ENCODE measurements at places on chromosomes 12 and 14.

DNA sequence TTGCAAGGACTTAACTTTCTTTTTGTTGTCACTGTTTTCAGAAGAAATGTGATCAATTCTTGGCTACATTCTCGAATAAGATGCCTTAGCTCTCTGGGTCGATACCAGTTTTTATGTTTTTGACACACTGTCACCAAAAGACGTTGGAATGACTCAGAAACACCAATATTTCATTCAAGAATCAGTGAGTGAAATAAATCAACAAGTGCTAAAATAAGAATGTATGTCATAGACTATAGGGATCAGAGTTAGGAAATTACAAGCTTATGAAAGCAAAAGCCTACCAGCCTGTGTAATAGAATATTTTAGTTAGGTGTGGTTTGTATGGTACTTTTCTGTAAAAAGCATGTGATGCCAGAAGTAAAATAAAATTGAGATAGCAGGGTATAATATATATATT, 17.8 kb downstream of the PPHLN1 start:
- no peak for DNase-seq

DNA sequence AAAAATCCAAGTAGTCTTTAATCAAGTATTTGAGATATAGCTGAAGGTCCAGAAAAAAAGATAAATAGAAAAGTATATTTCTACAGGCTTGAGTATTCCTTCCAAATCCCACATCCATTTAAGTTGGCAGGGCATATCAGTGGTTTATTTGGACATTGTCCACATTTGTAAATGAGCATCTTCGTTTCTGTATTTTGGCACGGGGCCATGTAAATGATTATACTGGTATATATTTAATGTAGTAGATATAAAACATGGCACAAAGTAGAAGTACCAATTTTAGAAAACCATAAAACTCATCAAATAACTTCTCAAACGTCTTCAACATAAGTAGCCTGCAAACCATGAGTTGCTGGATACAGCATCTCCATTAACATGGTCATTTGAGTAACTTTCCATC, 437.4 kb upstream of the SOX5 start:
- DNase-seq = no peak

DNA sequence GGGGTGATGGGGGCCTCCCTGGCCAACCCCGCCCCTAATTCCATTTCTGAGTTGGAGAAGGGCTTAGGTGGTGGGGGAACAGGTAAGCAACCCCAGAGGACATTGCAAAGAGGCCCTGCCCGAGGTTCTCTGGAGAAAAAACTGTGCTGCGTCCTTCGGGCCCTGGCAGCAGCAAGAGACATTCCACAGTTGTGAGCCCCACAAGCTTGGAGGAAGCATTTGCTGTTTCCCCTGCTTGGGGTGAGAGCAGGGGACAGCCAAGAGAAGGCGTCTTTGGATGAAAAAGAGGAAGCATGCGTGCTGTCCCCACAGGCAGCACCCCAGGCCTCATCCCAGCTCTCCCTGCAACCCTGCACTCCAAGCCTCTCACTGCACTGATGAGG, 1.3 kb downstream of the BDKRB2 start:
- DNase-seq = no peak

GRCh38 chr12:1580526-1580925, 13.9 kb downstream of the FBXL14 start:
- no peak for DNase-seq

- DNase-seq = no peak
Observed at GRCh38 chr14:99875421-99875820, 82.2 kb downstream of the EML1 start.

- no peak for DNase-seq
Observed at GRCh38 chr12:107437954-107438353, 247.6 kb upstream of the PWP1 start.

- no peak for DNase-seq
Observed at GRCh38 chr14:102430212-102430908, 67.6 kb downstream of the TECPR2 start.

- DNase-seq = no peak
Observed at GRCh38 chr12:24605466-24605865, 343.4 kb downstream of the BCAT1 start.

DNA sequence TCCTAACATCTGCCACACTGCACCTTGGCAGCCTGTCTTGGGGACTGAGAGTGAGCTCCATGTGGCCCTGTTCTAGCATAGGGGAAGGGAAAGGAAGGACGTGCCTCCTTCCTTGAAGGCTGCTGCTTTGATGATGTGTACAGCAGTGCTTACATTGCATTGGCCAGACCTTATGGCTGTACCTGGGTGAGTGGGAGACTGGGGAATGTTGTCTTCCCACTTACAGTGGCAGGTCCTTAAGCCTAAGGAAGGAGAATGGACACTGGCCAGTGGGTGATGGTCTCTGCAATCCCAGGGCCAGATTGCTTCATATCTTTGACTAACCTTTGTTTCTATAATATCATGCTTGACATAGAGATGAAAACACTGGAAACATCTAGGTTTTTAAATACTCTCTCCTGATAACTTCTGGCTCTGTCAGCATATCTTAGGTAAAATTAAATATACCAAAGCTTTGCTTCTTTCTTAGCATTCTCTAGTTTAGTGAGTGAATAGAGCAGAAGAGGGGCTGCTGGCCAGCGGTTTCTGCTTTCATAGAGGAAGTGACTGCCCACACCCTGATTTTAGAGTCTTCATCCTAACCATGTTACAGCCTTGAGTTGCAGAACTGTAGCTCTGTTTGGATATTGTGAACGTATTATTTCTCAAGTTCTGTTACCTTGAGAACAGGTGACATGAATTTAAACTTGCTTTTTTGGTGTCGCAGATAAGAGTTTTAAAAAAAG, 27.2 kb downstream of the KLC1 start:
- no peak for DNase-seq

- DNase-seq = no peak
Observed at GRCh38 chr12:76914102-76914859, 35.5 kb upstream of the CSRP2 start.

DNA sequence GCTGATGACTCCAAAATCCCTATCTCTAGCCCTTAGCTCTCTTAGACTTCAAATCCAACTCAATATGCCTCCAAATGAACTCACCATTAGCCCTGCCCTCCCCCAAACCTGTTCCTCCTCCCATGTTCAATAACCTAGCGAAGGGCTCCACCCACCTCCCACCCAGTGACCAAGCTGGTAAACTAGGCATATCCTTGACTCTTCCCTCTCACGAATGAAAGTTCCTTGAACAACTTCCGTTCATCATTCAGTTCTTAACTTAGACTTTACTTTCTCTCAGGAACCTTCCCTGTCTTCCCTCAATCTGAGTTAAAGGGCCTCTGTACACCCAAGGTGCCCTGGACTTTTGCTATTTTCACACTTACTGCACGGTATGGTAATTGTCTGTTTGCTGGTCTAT, 1.9 kb upstream of the KLHDC1 start:
- DNase-seq = no peak

GRCh38 chr12:17169726-17170471, 563.9 kb upstream of the LMO3 start:
- DNase-seq = no peak

DNA sequence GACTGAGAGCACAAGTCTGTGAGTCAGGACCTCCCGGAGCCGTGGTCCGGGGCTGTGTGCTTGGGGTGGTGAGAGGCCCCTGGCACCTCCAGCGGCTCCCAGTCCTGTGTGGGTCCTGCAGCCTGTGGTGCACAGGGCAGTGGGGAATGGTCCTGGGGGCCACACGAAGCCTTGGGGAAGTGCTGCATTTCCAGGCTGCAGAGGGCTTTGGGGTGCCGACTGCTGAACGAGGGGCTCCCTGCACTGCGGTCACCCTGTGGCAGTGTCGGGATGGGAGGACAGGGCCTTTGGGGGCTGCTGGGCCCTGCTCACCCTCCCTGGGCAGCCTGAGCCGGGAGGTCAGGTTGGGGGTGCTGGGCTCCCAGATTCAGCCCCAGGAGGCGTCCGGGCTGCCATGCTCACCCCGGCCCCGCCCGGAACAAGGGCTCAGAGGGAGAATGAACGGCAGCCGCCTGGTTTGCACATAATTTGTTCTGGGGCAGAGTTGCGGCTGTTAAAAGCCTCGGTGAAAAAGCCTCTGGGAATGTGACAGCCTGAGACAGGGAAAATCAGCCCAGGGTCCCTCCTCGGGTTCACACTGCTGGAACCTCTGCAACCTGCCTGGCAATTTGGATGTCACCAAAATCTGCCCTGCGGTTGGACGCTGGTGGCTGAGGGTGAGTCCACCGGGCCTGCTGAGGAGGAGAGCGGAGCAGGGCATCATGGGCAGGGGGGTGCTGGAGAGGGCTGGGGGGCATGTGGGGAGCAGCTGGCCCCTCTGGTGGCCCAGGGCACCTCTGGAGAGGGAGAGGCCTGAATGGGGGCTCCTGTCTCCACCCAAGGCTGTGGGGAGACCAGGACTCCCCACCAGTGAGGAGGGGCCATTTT, 109.2 kb downstream of the KIF26A start:
- peak; percentile 2 for DNase-seq

DNA sequence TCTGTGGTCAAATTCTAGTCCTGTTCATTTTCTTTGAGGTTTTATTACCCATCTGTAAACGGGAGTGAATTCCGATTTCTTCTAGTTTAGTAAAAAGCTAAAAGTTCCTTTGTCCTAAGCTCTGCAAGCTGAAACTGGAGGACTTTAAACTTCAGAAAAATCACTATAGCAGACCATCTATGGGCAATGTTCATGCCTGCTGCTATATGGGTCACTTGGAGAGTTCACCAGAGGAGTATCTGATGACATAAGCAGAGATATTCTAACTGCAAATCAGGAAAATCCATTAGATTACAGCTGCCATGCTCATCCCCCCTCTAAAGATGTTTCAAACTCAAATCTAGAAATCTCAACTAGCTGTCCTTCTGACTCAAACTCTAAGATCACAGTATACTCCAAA, 193.0 kb upstream of the RTL1 start:
- DNase-seq = no peak

- DNase-seq = no peak
Observed at GRCh38 chr12:49588721-49589516, 16.5 kb downstream of the FAM186B start.

GRCh38 chr14:91893669-91894068, 26.3 kb upstream of the TC2N start:
- no peak for DNase-seq

DNA sequence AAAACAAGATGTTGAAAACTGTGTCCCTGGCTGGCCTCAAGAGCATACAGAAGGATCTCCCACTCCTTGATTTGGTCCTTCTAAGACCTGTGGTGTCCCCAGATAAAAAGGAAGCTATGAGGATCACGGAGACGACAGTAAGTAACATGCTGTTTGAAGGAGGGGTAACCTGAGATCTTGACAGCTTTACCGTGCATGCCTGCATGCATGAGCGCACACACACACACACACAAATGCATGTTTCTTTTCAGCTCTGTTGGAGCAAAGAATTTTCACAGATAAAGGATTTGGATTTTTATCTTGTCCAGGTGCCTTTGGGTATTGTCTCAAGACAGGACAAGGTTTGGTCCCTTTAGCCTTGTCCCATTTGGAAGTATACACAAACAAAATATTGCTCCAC, 411.6 kb upstream of the CCDC196 start:
- DNase-seq = no peak

DNA sequence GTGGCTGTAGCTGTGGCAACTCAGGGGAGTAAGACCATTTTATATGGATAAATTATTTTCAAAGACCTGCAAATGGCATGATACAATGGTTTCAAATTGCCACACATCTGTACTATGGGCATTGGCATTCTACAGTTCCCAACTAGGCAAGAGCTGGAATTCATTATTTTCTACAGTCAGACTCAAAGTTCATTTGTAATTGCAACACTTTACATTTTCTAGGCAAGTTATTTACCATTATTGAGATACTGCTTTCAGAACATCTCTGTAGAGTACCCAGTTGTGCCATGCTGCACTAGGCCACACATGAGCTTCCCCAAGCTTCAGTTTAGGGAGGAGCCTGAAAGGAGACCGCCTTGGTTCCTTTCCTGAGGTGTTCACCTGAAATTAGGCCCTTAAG, 8.0 kb upstream of the ATG14 start:
- no peak for DNase-seq

DNA sequence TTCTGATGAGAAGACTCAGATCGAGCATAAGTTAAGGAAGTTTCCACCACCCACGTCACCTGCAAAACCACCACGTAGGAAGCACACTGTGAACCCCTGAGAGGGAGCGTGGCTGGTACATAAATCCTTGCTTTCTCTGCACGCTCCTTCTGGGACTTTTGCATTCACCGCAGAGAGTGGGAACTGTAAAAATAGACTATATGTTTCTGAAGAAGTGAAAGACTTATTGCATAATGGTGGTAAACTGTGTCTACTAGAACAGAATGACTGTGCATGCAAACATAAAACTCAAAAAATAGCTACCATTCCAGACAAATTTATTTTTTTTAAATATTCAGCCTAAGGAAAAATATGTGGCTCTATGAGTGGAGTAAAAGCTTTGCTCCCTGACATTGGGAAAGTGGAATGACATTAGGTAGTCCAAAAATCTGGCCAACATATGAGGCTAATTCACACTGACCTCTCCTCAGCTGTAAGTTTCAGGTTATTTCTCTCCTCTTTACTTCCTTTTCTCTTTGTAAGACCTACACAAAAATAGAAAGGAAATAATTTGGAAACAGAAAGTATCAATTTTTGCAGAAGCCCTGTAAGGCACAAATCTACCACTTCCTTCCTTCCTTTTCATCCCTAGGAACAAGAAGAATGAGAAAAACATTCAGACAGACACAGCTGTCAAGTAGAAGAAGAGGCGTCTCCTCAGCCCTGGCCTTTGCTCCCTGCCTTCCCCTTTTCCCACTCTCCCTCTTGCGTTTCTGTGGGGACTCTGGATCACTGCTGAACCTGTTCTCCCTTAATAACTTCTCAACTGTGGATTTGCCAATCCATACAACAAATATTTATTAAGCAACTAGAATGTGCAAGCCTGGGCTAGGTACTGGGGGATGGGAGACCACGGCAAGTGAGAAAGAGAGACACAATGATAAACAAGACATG, 264.3 kb upstream of the FOXN3 start:
- no peak for DNase-seq

- no peak for DNase-seq
Observed at GRCh38 chr12:41074473-41074769, 113.7 kb upstream of the PDZRN4 start.

DNA sequence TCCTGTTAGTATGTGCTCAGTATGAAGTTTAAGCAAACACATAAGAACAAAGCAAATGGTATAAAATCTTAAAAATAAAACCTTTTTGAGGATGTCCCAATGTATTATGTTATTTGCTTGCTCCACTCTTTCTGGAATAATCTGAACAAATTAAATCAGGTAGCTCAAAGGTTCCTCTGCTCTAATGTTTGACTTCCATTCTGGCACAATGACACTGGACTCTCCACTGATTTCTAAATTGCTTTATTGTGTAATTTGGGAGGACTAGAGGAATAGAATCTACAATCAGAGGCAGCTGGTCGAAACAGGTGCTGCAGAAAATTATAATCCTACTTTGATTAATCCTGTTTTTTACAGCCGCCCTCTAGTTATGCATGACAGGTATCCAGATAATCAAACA, 523.7 kb upstream of the FOXG1 start:
- DNase-seq = no peak
